Activated gamma-delta T cell treated with anti-CD3 and anti-CD28 coated beads, Interleukin-2, amount 50 U/mL, for 16 hours (primary cell): ENCODE measurements at places on chromosomes 2 and 18.

DNA sequence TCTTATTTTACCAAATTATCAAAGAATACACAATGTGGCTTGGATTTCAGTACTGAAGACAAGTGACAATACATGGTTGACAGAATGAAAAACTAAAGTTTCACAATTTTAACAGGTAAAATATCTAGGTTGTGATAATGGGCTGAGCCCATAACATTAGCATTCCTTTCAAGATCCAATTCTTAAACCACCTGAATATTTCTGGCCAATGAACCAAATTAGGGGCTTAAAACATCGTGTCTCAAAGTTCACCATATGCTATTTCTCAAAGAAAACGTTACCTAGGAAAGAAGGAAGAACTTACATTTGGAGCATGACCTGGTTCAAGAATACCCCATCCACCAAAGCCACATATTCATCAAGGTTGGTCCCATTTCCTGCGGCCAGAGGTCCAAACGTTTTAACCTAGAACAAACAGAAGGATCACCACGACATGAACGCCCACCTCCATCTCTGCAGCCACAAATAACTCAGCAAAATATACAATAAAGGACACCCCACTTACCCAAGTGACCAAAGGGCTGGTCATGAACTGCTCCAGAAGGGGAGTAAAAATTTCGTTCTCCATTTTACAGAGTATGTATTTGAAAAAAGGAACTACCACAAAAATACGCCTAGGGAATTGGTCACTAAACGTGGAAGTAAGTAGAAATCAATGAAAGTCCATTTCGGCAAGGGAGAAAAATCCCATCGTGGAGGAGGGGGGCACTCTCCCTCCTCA, 984 bp downstream of the CCDC88A start:
- no peak for DNase-seq

DNA sequence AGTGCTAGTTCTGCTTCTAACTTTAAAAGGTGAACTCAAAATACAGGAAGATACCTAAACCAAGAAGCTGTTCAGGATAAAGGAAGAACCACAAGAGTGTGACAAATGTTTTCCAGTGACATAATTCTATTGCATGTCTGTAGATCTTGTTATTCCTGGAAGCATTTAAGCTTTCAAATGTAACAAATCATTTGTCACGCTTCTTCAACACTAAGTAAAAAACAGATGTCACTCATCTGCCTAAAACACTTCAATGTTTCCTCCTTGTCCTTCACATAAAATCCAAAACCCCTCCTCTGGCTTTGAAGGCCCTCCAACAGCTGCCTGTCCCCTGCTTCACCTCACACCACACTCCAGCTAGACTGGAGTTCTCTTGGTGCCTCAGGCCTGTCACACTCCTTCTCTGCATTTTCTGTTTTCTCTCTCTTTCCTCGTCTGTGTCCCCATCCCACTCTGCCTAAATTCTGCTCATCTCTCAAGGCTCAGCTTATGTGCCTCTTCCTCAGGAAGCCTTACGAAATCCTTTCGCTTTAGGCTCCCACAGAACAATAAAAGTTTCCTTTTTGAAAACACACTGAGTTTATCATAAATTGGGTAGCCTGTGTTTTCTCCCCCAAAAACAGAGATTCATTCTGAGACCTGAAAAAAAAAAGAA, 6.4 kb upstream of the CLEC4F start:
- DNase-seq = no peak

- DNase-seq = no peak
Measured at GRCh38 chr2:212606232-212606631, 67.6 kb upstream of the ERBB4 start.

DNA sequence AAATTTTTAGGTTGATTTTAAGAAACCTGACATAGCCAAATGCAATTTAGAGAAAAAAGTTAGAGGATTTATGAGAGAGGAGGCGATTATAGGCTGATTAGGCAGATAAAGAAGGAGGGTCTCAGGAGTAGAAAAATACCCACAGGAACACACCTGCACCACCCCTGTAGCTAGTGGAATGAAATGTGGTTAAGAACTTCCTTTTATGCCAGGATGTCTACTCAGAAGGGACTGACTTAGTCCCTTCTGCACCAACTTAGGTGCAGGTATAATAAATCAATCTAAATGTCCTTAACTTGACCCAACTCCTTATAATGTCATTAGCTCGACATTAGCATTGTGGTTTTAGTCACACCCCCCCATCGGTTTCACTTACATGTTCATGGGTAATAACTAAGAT, 1274.5 kb upstream of the TMEFF2 start:
- DNase-seq = no peak

GRCh38 chr2:71552861-71553301, 99.5 kb downstream of the DYSF start:
- no peak for DNase-seq
